ENCODE measurements at places on chromosomes 12 and 14.
A peak's percentile ranks its signal among the peaks of the same experiment; 100 is the strongest.

GRCh38 chr14:104113631-104114420, 24.6 kb upstream of the KIF26A start:
- ATAC-seq, result no peak

- peak; percentile 81 for ATAC-seq
These were observed 65.1 kb downstream of the PCNX1 start for GRCh38 chr14:70972107-70972976.

- ATAC-seq, result no peak
These were observed 49.2 kb downstream of the FBXL14 start for GRCh38 chr12:1544996-1545700.

- no peak for ATAC-seq
These were observed 91.0 kb downstream of the TTLL5 start for GRCh38 chr14:75752086-75752485.

- no peak for ATAC-seq
These were observed 3.3 kb upstream of the KRT18 start for GRCh38 chr12:52945389-52946232.

All from motor neuron (in vitro differentiated cells).